ENCODE measurements at places on chromosomes 1 and 21.
A peak's percentile ranks its signal among the peaks of the same experiment; 100 is the strongest.

- DNase-seq: no peak
These were observed 25.3 kb downstream of the NFIA start for GRCh38 chr1:61107638-61108037.

GRCh38 chr1:107058245-107059032, 2.0 kb downstream of the PRMT6 start:
- no peak for DNase-seq

GRCh38 chr1:234599617-234600417, 10.2 kb downstream of the IRF2BP2 start:
- DNase-seq: peak; percentile 73

- DNase-seq: no peak
These were observed 124.2 kb upstream of the LYPLAL1 start for GRCh38 chr1:219049501-219049900.

- DNase-seq: no peak
These were observed 754 bp upstream of the NPPA start for GRCh38 chr1:11848373-11848700.

DNA sequence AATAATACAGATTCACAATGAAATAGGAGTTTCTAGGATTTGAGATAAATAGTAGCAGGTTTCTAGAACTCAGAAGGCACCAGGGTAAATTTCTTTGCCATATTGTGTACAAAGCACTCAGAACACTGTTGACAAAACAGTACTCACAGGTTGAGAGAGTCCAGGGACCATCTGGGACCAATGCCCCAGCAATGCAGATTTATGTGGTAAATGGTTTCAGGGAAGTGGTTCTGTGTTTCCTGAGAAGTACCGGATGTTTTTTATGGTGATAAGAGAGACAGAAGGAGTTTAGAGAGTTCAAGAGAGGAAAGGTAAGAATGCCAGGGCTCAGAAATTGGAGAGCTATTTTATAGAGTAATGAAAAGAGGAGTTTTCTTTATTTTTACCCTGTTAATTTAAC, 29.6 kb upstream of the DIPK1A start:
- peak; percentile 32 for DNase-seq

- no peak for DNase-seq
These were observed 566.1 kb downstream of the PTPRU start for GRCh38 chr1:29802181-29803068.

DNA sequence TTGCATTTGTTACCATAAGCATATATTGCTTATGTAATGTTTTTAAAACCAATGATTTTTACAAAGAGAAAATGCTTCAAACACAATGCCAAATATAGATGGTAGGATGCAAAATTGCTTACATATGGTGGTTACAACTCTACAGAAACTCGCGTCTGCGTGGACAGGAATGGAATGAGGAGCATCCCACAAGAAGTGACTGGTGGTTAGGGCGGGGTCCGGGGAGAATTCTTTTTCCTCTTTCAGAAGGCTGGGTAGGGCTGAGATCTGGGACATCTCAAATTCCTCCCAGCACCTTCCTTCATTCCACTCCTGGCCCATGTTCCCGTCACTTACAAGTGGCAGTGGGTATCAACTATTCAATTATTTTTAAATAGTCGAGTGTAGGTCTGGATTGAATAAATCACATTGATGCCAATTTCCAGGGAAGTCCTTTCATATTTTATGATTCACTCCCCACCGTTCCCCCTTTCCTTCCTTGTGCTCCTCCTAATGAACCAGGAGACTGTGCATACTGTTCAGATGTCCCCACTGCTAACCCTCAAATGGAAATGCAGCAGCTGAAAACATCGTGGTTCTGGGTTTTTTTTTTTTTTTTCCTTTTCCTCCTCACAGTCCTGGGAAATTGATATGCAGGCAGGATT, 174.5 kb upstream of the POU3F1 start:
- DNase-seq: no peak

DNA sequence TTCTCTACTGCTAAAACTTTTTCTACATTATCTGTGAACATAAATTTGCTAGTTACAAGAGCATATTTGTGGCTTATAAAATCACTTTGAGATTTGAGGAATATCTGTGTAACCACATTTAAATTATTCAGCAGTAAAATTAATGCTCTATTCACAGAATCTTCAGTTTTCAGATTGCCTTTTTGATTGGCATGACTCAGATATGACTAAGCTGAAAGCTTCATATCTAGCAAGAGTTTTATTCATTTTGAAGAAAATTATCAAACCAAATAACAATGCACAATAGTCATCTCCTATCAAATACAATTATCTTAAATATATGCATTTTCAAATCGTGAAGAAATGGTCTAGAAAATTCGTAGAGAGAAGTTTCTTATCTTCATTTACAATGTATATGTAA, 1498.2 kb upstream of the B3GALT2 start:
- no peak for DNase-seq

- no peak for DNase-seq
These were observed 124.7 kb downstream of the TYW3 start for GRCh38 chr1:74857676-74858075.

GRCh38 chr1:230067419-230067870, 407 bp downstream of the GALNT2 start:
- no peak for DNase-seq

DNA sequence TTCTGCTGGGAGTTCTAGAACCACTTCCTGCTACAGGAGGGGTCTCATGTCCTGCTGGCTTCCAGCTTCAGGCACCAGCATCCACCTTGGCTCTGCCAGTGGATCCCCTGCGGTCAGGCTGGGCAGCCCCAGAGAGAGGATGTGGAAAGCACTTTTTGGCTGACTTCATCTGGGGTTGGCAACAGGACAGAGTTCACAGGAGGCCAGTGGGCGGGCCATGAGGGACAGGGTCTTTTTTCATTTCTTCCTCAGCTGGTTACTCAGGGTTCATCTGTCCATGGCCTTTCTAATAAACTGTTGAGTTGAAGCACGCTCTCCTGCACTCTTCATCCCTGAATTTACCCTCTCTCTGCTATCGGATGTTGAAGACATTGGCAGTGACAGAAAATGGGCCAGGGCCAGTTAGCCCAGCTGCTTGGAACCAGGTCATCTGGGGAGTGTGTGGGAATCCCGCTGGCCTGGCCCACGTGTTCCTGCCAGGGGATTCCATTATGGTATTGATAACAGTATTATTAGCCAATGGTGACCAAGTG, 45.2 kb downstream of the RPS6KA1 start:
- DNase-seq: no peak

DNA sequence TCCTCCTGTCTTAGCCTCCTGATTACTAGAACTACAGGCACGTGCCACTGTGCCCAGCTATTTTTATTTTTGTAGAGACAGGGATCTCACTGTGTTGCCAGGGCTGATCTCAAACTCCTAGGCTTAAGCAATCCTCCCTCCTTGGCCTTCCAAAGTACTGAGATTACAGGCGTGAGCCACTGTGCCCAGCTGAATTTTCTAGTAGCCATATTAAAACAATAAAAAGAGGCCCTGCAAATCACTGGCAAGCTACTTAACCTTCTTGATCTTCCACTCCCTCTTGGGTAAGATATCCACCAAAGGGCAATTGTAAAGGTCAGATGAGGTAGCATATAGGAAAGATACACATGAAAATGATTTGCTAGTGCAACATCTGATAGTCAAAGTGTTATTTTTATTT, 65.6 kb upstream of the SRSF10 start:
- no peak for DNase-seq

- DNase-seq: no peak
These were observed 8.7 kb upstream of the TMEM52 start for GRCh38 chr1:1927751-1928150.

DNA sequence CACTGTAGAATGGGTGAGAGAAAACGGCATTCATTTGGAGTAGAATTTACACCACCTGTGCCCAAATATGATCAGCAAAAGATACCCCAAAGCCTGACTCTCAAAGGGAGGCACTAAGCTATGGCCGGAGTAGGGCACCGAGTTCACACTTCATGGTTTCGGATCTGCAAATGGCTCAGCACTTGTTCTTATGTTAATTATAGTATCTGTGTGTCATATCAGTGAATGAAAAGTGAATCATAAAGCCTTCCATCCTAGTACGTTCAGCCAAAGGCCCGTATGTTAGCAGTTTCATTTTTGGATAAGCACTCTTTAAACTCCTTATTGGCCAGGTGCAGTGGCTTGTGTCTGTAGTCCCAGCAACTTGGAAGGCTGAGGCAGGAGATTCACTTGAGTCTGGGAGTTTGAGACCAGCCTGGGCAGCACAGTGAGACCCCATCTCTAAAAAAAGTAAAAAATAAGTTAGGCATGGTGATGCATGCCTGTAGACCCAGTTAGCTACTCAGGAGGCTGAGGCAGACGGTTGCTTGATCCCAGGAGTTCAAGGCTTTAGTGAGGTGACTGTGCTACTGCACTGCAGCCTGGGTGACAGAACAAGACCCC, 4.9 kb upstream of the CORT start:
- no peak for DNase-seq

DNA sequence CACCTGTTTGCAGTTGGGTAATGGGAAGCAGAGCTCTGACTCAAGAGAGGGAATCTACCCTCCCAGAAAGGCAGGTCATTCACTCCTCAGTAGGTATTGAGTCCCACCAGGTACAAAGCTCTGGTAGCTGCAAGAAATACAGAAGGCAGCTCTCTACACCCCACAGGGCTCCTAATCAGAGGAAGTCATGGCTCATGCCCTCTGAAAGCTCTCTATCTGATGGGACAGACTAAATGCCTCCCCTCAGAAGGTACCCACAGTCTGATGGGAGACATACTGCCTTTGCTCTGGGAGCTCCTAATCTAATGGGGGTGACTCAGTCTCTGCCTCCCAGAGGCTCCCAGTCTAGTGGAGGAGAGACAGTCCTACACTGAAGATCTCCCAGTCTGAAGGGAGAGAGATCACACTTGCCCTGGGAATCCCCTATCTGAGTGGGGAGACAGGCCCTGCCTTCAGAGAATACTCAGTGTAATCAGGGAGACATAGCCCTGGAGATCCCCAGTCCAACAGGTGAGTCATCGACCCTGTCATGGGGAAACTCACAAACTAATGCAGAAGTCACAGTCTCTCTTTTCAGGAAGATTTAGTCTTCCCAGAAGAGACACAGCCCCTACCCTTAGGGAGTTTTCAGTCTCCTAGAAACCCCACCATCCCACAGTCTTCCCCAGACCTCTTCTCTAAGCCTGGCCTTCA, 23.7 kb downstream of the CAMK1G start:
- DNase-seq: peak; percentile 16

DNA sequence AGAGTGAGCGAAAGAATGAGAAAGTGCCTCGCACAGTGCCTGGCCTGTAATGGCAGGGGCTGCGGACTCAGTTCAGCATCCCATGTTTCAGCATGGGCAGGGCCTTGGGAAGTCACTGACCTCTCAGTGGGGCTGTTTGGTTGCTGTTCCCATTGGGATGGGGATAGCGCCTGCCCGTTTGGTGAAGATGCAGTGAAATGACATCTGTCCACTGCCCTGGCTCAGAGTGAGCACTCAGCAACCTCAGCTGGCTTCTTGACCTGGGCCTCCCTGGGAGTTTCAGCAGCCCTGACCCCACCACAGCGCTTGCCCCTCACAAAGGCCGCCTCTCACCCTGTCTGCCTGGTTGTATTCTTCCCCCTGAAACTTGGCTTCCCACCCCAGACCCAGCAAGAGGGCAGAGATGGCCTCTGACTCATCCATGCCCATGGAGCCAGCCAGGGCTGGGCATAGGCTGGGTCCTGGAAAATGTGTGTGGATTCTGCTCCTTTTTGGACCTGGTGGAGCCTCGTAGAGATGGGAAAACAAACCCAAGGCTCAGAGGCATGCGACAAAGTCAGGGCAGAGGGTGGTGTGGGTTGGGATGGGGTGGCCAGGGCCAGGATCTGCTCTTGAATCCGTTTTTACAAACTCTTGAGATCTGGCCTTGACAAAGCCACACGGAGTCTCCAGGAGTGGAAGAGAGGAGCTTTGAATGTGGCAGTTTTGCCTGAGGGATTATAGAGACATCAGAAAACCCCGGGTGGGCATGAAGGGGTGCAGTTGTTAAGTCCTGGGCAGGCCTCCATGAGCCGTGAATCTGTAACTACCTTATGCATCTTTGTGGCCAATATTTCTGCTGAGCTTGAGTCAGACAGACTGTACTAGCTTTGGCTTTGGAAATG, 1.2 kb downstream of the XKR8 start:
- no peak for DNase-seq

DNA sequence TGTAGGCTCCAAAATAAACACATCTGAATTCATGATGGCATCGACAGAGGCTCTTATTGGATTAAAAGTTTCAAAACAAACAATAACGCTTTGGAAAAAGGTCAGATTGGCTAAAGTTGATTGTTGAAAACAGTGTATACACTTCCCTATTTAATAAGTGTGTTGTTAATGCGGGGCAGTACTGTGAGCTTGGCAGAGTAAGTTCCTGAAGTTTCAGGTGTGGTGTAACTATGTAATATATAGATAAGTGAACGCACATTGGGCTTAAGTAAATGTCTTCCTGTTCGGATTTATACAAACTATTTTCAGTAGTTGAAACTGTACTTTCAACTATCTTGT, 810 bp downstream of the ZBTB37 start:
- no peak for DNase-seq

- no peak for DNase-seq
These were observed 68.7 kb downstream of the RGL1 start for GRCh38 chr1:183873642-183874041.

- no peak for DNase-seq
These were observed 74.4 kb upstream of the SDC3 start for GRCh38 chr1:30982937-30983336.

DNA sequence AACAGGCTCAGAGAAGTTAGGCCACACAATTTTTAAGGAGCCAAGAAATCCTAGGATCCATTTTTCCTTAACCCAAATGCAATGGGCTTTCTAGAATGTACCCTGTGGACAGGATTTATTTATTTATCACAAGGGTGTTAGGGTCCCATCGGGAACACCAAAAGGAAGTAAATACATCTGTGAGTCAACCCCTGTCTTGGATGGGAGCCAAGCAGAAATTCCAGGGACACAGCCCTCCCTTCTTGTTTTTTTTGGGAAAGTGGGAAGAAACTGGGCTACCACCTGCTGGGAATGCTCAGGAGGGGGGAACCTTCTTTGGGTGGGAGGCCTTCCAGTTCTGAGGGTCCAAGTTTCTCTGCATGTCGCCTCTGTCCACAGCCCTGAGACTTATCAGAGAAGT, 1.3 kb downstream of the CRNN start:
- no peak for DNase-seq

DNA sequence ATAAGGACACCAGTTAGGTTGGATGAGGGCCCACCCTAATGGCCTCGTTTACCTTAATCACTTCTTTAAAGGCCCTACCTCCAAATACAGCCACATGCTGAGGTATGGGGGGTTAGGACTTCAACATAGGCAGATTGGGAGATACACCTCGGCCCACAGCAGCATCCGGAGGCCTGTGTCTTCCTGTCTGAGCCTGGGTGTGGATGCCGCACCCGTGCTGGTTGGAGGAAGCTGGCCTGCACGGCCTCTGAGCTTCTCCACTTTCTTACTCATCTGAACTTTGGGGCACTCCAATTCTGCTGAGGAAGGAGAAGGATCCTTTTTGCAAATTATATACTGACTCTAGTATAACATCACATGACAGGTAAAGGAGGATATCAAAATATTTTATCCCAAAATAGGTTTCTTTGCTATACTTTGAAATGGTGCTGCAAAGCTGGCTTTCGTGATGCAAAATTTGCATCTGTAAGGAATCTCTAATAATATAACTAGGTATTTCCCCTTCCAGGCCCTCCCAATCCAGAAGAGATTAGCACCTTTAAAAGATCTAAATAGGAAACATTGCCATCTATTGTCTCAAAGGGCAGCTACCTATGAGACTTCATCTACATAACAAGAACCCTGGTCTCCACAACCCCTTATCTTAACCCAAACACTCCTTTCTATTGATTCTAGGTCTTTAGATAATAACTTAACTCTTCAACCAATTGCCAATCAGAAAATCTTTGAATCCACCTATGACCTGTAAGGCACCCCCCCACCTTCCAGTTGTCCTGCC, 247.6 kb downstream of the KCNJ6 start:
- DNase-seq: no peak

All from stimulated activated naive CD8-positive, alpha-beta T cell treated with anti-CD3 and anti-CD28 coated beads, Interleukin-15, amount 100 ng/mL, for 72 hours (primary cell).